ENCODE measurements at places on chromosomes 6 and 20.

- peak; percentile 66 for ATAC-seq
Observed at GRCh38 chr20:25223179-25223661, 24.7 kb upstream of the PYGB start.

- ATAC-seq = no peak
Observed at GRCh38 chr6:79686707-79687309, 55.7 kb downstream of the SH3BGRL2 start.

DNA sequence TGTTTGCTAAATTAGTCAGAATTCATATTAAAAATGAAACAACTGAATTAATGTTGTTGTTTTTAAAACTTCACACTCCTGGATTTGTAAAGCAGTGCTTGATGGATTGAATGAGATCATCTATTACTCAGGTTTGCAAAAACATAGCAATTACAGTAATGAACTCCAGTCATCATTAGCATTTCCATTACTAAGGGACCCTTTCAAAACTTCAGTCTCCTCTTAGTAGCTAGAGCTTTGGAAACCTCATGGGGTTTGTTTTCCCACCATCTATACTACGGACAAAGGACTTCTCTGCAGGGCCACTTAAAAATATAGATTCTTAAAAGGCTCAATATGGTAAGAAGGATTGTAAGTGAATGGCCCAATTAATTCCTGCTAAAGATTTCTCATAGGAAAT is 209.9 kb upstream of the PRND start:
- no peak for ATAC-seq

GRCh38 chr20:11926292-11926998 is 8.8 kb downstream of the BTBD3 start:
- ATAC-seq = no peak

DNA sequence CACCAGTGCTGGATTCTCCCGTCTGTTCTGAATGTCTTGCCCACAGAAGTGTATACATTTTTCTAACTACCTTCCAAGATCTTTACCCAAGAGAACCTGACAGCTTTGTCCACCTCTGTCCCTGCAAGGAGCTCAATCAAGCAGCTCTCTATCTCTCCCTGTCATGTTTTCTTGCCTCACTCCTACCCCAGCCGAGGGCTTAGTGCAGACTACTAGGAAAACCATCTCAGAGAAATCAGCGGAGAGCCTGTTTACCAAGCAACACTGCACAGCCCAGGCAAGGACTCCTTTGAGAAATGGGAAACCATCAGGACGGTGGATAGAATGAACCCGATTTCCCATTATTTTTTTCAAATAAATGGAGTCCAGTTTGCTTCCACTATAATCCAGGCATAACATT is 250.7 kb upstream of the JARID2 start:
- no peak for ATAC-seq

- no peak for ATAC-seq
Observed at GRCh38 chr20:10657453-10657852, 16.3 kb downstream of the JAG1 start.

- no peak for ATAC-seq
Observed at GRCh38 chr6:140897349-140897748, 1235.4 kb upstream of the GJE1 start.

DNA sequence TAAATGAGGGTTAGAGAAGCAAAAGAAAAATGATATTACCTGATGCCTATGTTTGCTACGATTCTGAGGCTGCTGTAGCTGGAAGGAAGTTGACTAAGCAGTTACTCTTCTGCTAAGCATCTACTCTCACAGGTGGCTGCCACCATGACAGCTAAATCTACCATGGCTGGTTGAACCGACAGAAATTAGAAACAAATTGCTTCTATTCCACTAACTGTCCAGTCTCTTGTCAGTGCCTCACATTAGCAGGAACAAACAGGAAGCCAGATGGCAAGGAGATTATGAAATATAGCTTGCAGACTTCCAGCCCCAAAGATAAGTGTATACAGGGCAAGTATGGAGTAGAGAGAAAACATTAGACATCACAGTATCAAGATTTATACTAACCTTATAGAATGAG is 59.4 kb upstream of the TMEM200A start:
- no peak for ATAC-seq

- ATAC-seq = no peak
Observed at GRCh38 chr6:34142061-34142998, 3.6 kb downstream of the GRM4 start.

GRCh38 chr20:2519115-2519809 is 10.5 kb upstream of the ZNF343 start:
- ATAC-seq = no peak
